ENCODE measurements at places on chromosomes 5 and 9.
A peak's percentile ranks its signal among the peaks of the same experiment; 100 is the strongest.

DNA sequence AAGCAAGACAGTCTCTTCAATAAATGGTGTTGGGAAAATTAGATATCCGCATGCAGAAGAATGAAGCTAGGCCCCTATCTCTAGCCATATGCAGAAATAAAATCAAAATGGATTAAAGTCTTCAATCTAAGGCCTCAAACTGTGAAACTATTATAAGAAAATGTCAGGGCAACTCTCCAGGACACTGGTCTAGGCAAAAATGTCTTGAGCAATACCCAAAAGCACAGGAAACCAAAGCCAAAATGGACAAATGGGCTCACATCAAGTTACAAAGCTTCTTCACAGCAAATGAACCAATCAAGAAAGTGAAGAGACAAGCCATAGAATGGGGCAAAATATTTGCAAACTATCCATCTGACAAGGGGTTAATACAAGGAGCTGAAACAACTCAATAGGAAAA lies 338.8 kb downstream of the NNT start:
- no peak for DNase-seq

DNA sequence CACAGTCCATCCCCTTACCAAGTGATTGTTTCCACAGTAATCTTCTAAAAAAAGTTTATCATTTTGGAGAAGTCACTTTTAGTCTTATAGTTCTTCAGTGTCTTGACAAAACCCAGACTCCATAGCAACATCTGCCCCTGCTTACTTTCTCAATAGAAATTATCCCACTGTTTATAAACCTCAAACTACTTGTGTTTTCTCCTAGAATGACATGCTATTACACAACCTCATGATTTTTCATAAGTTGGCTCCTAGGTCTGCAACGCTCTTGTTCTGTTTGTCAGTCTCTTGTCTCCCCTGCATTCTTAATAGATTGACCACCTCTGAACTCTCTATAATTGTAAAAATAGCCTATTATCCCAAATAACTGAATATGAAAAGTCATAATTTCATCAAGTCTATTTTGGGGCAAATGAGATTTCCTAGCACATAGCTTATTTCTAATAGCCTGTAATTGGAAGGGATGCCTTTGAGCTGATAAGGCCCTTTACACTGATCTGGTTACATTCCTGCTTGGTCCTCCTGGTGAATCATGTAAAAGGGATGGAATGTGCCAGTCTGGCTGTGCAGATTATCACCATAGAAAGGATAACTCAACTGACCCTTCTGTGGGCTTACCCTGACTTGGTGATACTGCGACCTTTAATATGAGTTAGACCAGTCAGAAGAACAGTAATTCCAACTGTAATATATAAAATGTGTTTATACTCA lies 69.6 kb downstream of the CHSY3 start:
- DNase-seq: no peak

GRCh38 chr5:90940227-90940995 lies 381.8 kb downstream of the ADGRV1 start:
- no peak for DNase-seq

DNA sequence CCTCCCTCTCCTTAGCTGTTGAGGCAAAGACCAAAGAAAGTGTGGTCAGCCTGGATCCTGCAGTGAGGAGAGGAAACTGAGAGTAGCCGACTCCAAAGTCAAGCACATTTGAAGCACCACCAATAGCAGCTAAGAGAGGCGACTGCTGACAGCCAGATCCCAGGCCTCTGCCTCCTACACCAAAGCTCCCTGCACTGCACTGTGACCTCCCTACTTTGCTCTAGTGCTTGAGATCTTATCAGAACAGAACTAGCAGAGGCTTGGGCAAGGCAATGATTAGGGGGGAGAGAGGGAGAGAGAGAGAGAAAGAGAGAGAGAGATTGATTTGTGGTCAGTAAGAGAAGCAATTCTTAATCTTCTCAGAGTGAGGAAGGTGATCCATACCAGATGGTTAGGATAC lies 216.3 kb downstream of the CDK5RAP2 start:
- DNase-seq: no peak

- peak; percentile 97 for DNase-seq
Observed at GRCh38 chr9:91164724-91165520, 196.8 kb downstream of the AUH start.

- DNase-seq: no peak
Observed at GRCh38 chr5:58215364-58215763, 244.5 kb downstream of the PLK2 start.

DNA sequence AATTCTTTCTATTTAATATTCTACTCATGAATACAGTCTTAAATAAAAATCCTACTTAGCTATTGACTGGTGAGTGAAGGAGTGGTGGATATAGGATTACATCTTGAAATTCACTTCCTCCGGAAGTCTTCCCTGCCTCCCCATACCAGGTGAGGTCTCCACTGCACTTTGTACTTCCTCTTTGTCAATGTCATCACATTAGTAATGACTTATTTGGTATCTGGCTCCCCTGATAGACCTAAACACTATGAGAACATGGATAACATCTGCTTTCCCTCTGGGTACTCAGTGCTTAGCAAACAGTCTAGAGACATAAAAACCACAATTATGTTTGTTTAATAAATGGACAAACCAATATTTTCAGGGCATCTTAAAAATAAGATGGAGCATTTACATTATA lies 532.1 kb downstream of the PDE4D start:
- DNase-seq: no peak

DNA sequence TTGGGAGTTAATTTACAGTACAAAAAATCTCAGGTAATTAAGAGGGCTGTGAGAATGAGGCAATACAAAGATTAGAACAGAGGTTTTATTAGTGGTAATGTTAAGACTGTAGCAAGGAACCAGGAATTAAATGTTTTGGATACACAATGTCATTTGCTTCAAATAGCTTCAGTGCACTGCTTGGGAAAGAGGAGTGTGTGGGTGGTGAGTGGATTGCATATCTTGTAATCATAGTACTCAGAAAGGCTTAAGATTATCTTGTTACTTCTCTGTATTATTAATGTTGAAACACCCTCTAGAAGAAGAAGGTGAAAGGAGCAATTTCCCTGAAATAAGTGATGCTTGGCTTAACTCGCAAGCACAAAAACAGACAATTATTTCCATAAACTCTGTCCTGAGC lies 21.0 kb upstream of the TBCA start:
- no peak for DNase-seq

DNA sequence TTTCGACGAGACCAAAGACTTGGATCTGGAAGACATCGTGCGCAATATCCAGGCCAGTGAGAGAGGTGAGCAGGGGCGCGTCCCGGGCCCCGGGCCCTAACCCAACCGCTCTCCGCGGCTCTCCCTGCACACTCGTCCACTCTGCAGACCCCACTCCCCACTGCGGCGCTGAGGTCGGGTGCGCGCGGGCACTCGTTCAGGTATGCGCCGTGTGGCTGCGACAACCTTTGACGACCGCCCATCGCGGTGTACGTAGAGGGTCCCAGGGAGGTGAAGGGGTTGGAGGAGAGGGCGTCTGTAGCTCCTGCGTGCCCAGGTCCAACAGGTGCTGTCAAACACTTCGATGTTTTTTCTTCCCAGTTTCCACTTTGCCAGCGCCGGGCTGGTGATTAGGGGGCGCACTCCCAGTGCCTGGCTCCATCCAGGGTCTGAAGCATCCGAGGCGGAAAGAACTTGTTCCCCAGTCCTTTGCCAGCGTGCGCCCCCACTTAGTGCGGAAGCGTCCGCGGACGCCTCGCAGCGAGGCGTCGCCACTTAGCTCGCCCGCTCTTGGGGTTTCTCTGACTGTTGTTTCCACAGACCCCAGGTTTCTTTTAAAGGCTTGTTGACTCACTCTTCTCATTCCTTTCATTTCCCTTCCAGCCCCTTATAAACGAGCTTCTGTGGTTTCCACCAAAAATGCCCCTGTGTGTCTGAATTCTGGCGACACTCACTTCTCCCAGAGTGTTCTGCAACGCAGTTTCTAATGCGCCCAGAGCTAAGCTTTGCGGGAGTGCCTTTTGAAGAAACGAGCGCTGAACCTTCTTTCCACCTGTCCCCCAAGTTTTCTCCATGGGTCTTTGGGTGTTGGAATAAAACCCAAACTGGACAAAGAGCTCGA lies 1.6 kb downstream of the NPR3 start:
- DNase-seq: no peak

GRCh38 chr9:1709347-1709746 lies 305.8 kb upstream of the SMARCA2 start:
- no peak for DNase-seq

GRCh38 chr5:68053202-68053601 lies 162.4 kb upstream of the PIK3R1 start:
- DNase-seq: no peak

DNA sequence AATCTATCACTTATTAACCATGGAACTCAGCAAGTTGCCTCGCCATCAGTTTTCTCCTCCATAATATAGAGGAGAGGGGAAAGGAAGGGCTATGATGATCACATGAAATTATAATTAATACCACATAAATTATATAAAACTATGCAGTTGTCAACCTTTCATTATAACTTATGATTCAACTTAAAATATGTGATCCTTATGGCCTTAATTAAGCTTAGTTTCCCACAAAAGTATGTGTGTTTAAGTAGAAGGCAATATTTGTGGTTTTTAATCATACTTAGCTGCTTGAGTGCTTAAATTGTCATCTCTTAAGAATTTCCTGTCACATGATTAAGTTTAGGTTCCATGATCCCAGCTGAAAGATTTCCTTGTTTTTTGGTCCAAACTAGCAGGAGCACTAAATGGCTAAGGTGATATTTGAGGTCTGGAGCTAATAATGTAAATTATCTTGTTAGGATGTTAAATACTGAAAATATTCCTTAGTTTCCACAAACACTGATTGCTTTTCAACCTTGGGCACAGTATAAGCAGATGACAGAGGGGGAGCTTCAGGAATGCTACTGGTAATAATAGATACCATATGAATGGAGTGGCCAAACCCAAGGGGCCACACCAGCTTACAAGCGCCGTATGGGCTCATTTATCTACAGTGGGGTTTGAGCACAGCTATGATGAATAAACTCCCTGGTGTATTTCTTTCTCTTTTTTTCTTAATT lies 26.4 kb upstream of the F2R start:
- peak; percentile 85 for DNase-seq

- no peak for DNase-seq
Observed at GRCh38 chr5:134581241-134581981, 51.2 kb downstream of the SAR1B start.

GRCh38 chr9:125674981-125675973 lies 31.7 kb downstream of the MAPKAP1 start:
- DNase-seq: peak; percentile 55

GRCh38 chr9:34363619-34364351 lies 12.9 kb downstream of the MYORG start:
- DNase-seq: no peak
